Upper lobe of left lung (tissue), 6 donors: ENCODE measurements at places on chromosomes 1 and 21. TPM values are rescaled to one million over a fixed set of nuclear protein-coding genes. Genes with fewer than 3 reads are reported as not detected.

Gene SYT6
- total RNA-seq, result not detected

Gene FBXO2
- 13.4 TPM for total RNA-seq

GRCh38 chr21:44850208-44850800 lies 23.2 kb downstream of the PTTG1IP start:
- peaks cover 57% of the 10 kb centered on the region for H3K36me3 ChIP-seq
- peaks cover 19% of the 10 kb centered on the region for H3K4me1 ChIP-seq
- no peaks in the 10 kb centered on the region for H3K27me3 ChIP-seq
- no peak for DNase-seq

Gene L1TD1
- total RNA-seq, result 0.30 TPM

DNA sequence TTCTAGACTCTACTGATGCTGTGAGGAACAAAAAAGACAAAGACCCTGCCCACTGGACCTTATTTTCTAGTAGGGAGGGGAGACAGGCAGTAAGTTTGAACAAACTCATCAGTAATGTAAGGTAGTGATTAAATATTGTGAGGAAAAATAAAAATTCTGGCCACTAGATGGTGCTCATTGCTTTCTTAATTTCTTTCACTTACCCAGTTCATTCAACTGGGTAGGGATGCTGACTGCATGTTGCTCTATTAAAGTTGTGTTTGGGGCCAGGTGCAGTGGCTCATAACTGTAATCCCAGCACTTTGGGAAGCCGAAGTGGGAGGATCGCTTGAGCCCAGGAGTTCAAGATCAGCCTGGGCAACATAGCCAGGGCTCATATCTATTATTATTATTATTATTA lies 6.3 kb upstream of the KYAT3 start:
- peaks cover 4% of the 10 kb centered on the region for H3K4me1 ChIP-seq
- H3K36me3 ChIP-seq, result no peaks in the 10 kb centered on the region
- no peak overlapping the region for H3K4me3 ChIP-seq
- no peak for DNase-seq

- DNase-seq, result no peak
- H3K27ac ChIP-seq, result no peak overlapping the region
- H3K36me3 ChIP-seq, result no peaks in the 10 kb centered on the region
- H3K4me1 ChIP-seq, result peaks cover 2% of the 10 kb centered on the region
- no peaks in the 10 kb centered on the region for H3K27me3 ChIP-seq
- H3K4me3 ChIP-seq, result no peak overlapping the region
Observed at GRCh38 chr1:63730211-63730610, 43.6 kb upstream of the ROR1 start.
